Stimulated activated CD8-positive, alpha-beta memory T cell treated with anti-CD3 and anti-CD28 coated beads, Interleukin-7, amount 100 ng/mL, for 1 hour (primary cell): ENCODE measurements at places on chromosomes 3 and 15.

DNA sequence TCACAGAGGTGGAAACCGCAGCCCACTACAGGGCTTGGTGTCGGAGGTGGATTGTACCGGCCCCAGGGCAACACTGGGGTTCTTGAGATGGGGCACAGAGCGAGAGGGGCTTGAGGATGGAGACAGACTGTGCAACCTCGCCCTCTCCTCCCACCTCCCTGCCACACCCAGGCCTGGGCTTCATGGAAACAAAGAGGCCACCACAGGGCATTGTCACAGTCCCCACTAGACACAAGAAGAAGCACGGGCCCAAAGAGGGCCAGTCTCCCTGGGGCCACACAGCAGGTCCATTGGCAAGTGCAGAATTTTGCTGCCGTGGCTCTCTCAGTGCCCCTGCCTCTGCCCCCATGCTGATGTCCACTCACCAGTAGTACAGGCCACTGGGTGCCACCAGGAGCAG lies 4.1 kb upstream of the CALML4 start:
- DNase-seq, result no peak

DNA sequence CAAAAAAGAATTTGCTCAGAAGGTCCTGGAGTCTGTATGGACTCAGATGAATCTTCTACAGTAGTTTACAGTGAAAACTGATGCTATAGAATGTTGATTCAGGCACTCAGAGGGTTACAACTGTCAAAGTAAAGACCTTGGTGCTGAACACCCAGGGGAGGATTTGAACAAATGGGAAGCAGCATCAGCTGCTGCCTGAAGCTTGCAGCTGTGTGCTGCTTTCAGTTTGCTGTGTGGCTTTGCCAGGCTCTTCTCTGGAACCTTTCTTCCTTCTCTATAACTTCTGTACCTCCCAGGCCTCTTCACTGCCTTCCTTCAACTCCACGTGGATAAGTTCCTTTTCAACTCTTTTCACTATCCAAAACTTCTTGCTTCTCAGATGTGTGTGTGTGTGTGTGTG lies 214.2 kb downstream of the GRM7 start:
- DNase-seq, result no peak

DNA sequence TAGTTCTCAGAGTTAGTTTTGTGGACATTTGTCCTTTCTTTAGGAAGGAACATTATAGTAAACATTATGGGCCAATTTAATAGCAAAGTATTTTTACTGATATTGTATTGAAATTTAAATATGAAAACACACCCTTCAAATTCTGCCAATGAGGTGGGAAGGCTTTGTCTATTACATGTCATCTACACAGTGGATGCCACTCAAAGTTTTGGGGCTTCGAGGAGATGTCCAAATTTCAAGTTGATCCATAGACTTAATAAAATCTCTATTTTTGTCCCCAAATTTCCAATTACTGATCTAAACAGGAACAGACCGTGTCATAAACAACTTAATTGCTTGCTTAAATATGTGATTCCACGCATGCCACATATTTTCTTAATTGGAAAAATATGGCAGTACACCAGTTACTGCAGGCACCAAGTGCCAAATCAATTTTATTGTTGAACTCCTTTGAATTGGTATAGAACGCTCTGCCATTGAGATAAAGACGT lies 1.7 kb downstream of the SHOX2 start:
- no peak for DNase-seq

DNA sequence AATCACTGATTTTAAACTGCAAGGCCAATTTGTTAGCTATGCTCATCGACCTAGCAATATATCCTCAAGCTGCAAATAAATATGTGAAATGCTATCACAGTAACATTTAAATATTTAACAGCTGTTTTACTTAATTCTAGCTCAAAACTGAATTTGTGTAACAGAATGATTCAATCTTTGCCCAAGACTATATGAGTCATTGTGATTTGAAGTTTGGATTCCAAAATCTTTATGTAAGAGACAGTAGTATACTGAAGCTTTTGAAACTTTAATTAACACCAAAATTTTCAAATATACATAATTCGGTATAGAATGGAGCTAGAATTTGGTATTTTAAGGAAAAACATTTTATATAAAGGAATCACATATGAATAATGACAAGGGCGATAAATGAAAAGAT lies 603.0 kb upstream of the ROBO2 start:
- no peak for DNase-seq

DNA sequence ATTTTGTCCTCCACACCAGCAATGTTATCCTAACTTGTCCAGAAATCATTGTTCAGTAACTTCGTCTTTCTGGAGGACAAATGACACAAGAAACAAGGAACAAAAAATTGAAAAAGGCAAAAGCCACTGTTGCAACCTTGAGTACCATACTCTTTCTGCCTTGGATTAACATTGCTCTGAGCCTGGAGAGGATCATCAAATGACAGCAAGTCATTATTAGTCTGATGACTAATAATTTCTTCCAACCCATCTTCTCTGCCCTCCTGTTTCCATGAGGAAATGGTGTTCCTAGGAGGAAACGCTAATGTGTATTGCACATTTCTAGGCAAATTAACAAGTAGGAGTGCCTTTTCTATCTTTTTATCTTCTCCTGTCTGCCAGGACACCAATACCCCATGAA lies 153.9 kb downstream of the PCCB start:
- no peak for DNase-seq

DNA sequence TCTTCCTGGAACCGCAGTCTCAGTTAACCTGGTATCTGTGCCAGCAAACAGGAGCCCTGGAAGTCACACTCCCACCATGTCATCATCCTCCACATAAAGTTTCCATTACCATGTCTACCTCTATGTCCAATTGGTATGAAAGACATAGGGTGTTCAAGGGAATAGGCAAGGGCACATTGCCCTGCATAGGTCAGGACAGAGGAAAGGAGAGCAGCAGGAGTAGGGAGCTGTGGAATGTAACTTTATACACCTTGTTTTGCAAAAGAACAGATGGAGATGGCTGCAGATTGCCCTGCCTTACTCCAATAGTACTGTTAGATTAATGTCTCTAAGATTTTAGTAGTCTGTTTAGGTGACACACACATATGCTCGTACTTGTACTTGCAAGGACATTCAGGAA lies 1056.4 kb downstream of the NTRK3 start:
- no peak for DNase-seq

DNA sequence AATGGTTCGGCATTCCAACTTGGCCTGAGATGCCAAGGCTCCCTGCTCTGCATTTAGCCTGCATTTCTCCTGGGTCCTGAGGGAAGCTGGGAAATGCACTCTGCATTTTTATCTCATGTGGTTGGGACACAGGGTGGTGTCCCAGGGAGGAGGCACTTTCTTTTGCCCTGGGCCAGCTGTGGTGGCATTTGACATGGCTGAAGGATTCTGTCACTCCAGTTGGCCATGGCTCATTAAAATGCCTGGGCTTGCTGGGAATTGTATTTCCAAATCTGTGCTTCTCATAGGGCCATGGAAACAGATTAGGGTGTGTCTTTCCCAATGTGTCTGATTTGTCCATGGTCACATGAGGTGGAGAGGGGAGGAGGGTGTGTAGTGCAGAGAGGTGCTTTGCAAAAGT lies 128.3 kb upstream of the RGMA start:
- no peak for DNase-seq

DNA sequence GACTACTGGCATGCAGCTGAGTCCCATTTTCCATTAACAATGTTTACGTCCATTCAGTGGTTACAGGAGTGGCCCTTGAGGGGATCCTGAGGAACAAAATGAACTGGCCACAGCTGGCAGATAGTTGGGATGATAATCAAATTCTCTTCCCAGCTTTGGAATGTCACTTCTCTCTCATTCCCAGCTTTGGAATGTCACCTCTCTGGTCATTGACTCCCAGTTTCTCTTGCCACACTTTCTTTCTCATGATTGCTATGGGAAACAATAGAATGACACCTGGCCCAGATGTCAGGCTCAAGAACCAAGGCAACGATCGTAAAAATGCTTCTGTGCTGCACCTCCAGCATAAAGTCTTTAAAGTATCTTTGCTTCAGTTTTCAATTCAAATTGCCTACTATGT lies 34.0 kb downstream of the ATP13A4 start:
- no peak for DNase-seq

DNA sequence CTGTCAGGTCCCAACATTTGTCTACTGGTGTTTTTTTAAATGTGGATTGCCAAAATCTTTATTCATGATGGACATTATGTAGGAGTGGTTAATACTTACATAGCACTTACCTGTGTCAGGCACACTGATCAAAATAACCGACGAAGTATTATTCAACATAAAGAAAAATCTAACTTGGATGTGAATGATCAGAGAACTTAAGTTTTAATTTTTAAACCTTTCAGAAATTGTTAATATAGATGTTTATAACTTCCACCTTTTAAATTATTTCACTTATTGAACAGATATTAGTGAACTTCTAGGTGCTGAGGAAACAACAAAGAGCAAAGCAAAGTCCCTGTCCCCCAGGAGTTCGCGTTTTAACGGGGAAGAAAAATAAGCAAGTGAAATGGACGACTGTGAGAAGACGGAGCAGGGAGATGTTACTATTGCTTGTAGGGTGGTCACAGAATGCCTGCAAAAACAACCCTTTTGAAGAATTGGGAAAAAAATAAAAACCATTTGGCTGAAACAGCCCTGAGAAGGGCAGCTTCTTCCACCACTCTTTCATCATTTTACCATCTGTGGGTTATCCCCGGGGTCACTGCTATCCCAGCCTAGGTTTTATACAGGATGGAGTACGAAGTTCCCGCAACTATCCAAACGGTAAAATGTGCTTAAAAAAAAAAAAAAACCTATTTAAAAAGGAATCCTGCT lies 915 bp upstream of the APH1B start:
- no peak for DNase-seq

- no peak for DNase-seq
Observed at GRCh38 chr3:46524008-46524407, 26.2 kb downstream of the RTP3 start.

- DNase-seq, result no peak
Observed at GRCh38 chr15:46266661-46267060, 631.8 kb downstream of the SQOR start.
